ENCODE measurements at places on chromosomes 3 and 15. TPM values are rescaled to one million over a fixed set of nuclear protein-coding genes. Genes with fewer than 3 reads are reported as not detected.
A peak's percentile ranks its signal among the peaks of the same experiment; 100 is the strongest.

SLCO2A1 gene
- polyA plus RNA-seq = 11.9 TPM

SMCO1 gene
- polyA plus RNA-seq = not detected

ATP8B4 gene
- 0.08 TPM for polyA plus RNA-seq

ERICH6 gene
- polyA plus RNA-seq = not detected

SLC51B gene
- polyA plus RNA-seq = not detected

ANKRD63 gene
- not detected for polyA plus RNA-seq

- no peak overlapping the region for H3K4me3 ChIP-seq
- H3K27ac ChIP-seq = no peak overlapping the region
- DNase-seq = no peak
- H3K4me1 ChIP-seq = no peaks in the 10 kb centered on the region
- H3K27me3 ChIP-seq = peaks cover 83% of the 10 kb centered on the region
Measured at GRCh38 chr3:62378921-62379320, 5.6 kb upstream of the FEZF2 start.

DNA sequence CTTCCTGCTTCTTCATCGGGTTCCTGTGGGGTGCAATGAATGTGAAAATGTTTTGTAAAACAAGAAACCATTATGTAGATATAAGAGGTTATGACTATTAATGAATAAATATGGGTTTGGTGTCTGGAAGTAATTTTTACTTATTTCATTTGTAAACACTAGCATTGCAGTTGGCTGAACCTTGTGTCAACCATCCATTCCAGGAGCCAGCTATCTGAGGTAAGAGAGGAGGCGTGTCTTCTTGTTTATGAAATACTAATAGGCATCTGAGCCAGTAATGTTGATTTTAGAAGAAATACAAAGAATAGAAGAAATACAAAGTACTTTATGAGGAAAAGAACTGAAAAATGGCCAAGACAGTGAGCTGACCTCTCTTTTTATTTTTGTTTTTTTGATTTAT lies 187.5 kb downstream of the LPP start:
- no peaks in the 10 kb centered on the region for H3K36me3 ChIP-seq
- no peak for DNase-seq
- no peak overlapping the region for H3K4me3 ChIP-seq
- H3K4me1 ChIP-seq = peaks cover 17% of the 10 kb centered on the region

GRCh38 chr3:174620138-174620537 lies 239.0 kb upstream of the NAALADL2 start:
- H3K4me3 ChIP-seq = no peak overlapping the region
- no peaks in the 10 kb centered on the region for H3K36me3 ChIP-seq
- no peaks in the 10 kb centered on the region for H3K27me3 ChIP-seq
- peak; percentile 6 for DNase-seq
- no peaks in the 10 kb centered on the region for H3K4me1 ChIP-seq

DNA sequence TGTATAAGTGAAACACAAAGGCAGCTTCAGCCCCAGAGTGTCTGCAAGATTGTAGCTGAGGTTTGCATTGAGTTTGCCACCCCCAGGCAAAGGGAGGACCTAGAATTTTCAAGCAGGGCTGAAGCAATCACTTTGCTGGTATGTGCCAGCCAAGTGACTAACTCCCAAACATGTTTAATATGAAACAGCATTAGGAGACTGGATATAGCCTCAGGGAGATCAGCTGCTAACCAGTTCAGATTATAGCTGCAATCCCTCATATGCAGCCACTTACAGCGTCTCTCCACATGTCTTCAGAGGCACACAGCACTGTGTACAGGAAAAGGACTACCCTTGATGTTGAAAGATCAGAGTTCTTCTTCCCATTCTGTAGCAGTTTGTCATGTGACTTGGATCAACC lies 38.4 kb upstream of the PPP2R3A start:
- H3K4me3 ChIP-seq = no peak overlapping the region
- no peaks in the 10 kb centered on the region for H3K4me1 ChIP-seq
- H3K27ac ChIP-seq = no peak overlapping the region
- no peaks in the 10 kb centered on the region for H3K36me3 ChIP-seq
- peaks cover 5% of the 10 kb centered on the region for H3K27me3 ChIP-seq

- no peak for DNase-seq
- peaks cover 27% of the 10 kb centered on the region for H3K36me3 ChIP-seq
- H3K27ac ChIP-seq = no peak overlapping the region
- peaks cover 35% of the 10 kb centered on the region for H3K4me1 ChIP-seq
- H3K27me3 ChIP-seq = no peaks in the 10 kb centered on the region
- no peak overlapping the region for H3K4me3 ChIP-seq
Measured at GRCh38 chr3:128616516-128617269, 33.9 kb downstream of the RPN1 start.

DNA sequence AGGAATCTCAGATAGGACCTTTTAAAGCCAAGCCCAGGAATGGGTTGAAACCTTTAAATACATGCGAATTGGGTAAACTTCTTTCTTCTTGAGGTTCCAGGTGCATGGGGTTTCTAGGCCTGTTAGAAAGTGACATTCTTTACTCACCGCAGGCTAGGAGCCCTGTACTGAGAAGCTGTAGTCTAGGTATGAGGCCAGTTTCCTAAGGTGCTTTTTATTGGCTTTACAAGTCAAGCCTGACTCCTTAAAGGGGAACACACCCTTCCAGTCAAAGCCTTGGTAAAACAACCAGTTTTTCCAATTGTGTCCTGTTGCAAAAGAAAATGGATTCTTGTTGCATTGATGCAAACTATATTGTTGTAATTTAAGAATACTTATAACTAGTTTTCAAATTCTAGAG lies 76.1 kb upstream of the ATP11B start:
- no peaks in the 10 kb centered on the region for H3K27me3 ChIP-seq
- H3K4me1 ChIP-seq = peaks cover 5% of the 10 kb centered on the region
- no peak overlapping the region for H3K27ac ChIP-seq
- H3K36me3 ChIP-seq = no peaks in the 10 kb centered on the region
- no peak for DNase-seq

DNA sequence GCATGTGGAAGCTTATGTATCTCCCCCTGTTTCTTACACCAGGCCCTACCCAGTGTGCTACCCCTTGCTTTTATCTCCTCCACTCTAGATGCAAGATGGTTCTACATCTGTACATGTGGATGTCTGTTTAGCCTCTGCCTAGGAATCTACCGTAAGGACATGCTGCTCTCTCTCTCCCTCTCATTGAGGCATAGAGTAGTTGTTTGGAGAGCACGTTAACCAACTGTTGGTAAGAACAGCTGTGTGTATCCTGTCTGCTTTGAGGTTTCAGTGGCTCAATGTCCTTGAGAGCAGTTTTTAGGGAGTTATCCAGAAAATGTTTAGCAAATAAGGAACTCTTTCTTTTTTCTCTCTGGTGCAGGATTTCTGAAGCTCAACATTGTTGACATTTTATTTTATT lies 152.8 kb downstream of the DNAJB8 start:
- no peak for DNase-seq
- H3K4me3 ChIP-seq = no peak overlapping the region
- no peaks in the 10 kb centered on the region for H3K27me3 ChIP-seq
- no peak overlapping the region for H3K27ac ChIP-seq
- H3K4me1 ChIP-seq = no peaks in the 10 kb centered on the region

DNA sequence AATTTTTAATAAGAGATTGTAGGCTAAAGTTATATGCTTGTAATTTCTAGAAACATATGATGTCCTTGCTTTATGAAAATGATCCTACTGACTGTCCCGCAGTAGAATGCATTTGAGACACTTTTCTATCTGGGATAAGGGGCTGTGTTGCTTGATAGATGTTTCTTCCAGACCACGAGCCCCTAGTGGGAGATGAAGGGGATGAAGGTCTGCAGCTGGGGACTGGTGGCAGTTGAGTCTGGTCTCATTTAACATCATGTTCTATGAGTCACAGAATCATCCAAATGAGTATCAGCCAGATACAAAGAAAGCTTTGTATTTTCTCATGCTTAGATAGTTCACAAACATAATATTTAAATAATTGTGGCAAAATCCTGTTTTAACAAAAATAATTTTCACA lies 84.3 kb upstream of the PRTG start:
- no peak overlapping the region for H3K4me3 ChIP-seq
- H3K27me3 ChIP-seq = no peaks in the 10 kb centered on the region
- H3K36me3 ChIP-seq = peaks cover 5% of the 10 kb centered on the region

DNA sequence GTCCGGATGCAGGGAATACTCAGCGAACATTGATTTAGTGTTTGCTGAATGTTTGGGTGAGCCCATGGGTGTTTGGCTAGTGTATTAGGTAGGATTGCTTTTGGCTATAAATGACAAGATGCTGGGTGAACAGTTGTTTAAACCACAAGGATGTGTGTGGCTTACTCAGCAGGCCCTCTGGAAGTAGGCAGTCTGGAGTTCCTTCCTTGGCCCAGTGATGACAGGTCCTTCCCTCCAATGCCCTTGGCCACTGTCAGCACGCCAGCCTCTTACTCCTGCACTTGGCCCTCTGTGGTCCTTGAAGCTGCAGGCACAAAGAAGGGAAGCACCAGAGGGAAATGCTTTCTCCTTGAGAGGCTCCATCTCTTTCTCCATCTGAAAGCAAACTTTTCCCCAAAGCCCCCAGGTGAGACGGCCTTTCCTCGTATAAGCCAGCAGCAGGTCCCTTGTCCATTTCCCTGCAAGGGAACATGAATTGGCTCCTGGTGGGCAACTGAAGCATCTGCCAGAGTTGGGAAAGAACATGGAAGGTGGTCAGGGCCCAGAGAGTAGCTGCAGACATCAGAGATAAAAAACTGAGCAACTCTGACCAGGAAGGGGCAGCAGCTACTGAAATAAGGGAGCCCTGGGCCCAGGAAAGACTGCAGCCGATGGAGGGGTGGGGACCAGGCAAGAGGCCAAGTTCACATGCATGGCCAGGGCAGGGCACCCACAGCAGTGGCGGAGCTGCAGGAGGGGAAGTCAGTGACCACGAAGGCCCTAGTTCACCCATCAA lies 105.0 kb downstream of the TPRA1 start:
- H3K36me3 ChIP-seq = no peaks in the 10 kb centered on the region
- no peak for DNase-seq
- H3K27ac ChIP-seq = no peak overlapping the region
- H3K27me3 ChIP-seq = no peaks in the 10 kb centered on the region
- H3K4me1 ChIP-seq = no peaks in the 10 kb centered on the region
- H3K4me3 ChIP-seq = no peak overlapping the region

GRCh38 chr3:53690521-53690920 lies 155.7 kb downstream of the CHDH start:
- no peaks in the 10 kb centered on the region for H3K36me3 ChIP-seq
- H3K27ac ChIP-seq = no peak overlapping the region
- no peak overlapping the region for H3K4me3 ChIP-seq
- DNase-seq = no peak
- no peaks in the 10 kb centered on the region for H3K4me1 ChIP-seq
- H3K27me3 ChIP-seq = no peaks in the 10 kb centered on the region

DNA sequence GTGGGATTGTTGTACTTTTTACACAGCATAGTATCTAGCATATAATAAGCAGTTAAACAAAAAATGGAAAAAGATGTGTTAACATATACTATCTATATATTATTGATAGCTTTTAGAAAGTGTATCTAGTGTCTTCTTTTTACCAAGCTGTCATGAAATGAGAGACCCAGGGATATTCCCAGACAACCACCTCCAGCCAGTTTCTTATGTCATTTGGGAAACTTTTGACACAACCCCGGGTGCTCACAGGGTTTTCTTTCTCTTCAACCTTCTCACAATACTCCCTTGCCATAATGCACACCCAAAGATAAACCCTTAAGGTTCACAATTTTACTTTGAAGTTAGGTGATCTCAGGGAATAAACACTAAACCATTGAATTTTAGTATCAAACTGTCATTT lies 4.8 kb upstream of the PLA1A start:
- peaks cover 10% of the 10 kb centered on the region for H3K4me1 ChIP-seq
- DNase-seq = no peak
- no peak overlapping the region for H3K27ac ChIP-seq
- no peaks in the 10 kb centered on the region for H3K27me3 ChIP-seq
- no peak overlapping the region for H3K4me3 ChIP-seq

DNA sequence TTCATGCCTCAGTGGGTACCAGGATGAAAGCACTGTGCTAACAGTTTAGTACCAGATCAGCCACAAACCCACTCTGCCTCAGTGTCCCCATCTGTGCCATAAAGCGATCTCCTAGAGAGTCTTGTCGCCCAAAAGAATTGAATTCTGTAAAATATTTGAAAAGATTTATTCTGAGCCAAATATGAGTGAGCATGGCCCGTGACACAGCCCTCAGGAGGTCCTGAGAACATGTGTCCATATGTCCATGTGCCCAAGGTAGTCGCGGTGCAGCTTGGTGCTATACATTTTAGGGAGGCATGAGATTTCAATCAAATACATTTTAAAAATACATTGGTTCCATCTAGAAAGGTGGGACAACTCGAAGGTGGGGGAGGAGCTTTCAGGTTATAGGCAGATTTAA lies 15.4 kb upstream of the NOX5 start:
- no peaks in the 10 kb centered on the region for H3K36me3 ChIP-seq
- H3K4me3 ChIP-seq = no peak overlapping the region
- H3K27me3 ChIP-seq = peaks cover 6% of the 10 kb centered on the region
- H3K27ac ChIP-seq = no peak overlapping the region
- DNase-seq = no peak

DNA sequence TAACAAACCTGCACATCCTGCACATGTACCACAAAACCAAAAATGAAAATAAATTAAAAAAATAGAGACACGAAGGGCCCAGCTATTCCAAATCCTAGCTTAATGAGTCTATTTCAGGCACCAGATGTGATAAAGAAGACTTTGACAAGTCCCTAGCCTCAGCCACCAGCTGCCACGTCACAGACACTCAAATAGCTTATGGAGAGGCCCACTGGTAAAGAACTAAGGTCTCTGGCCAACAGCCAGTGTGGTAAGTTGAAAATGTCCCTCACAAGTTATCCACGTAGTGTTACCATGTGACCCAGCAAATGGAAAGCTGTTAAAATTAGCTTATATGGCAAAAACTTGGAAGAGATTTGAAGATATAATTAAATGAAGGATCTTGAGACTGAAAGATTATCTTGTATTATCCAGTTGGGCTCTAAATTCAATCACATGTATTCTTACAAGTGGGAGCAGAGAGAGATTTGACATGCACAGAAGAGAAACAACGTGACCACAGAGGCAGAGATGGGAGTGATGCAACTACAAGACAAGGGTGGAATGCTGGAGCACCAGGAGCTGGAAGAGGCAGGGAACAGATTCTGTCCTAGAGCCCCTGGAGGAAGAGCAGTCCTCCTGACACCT lies 10.9 kb downstream of the ACSBG1 start:
- no peak for DNase-seq
- no peak overlapping the region for H3K27ac ChIP-seq
- no peak overlapping the region for H3K4me3 ChIP-seq
- H3K4me1 ChIP-seq = no peaks in the 10 kb centered on the region
- H3K36me3 ChIP-seq = no peaks in the 10 kb centered on the region

- H3K4me3 ChIP-seq = no peak overlapping the region
- H3K36me3 ChIP-seq = no peaks in the 10 kb centered on the region
- H3K27me3 ChIP-seq = no peaks in the 10 kb centered on the region
- no peak for DNase-seq
Measured at GRCh38 chr3:110070161-110070916, 733.0 kb upstream of the DPPA4 start.

GRCh38 chr3:163632722-163633121 lies 1445.6 kb downstream of the SI start:
- no peaks in the 10 kb centered on the region for H3K36me3 ChIP-seq
- H3K4me3 ChIP-seq = no peak overlapping the region
- no peak overlapping the region for H3K27ac ChIP-seq
- no peaks in the 10 kb centered on the region for H3K27me3 ChIP-seq
- no peaks in the 10 kb centered on the region for H3K4me1 ChIP-seq
- no peak for DNase-seq

GRCh38 chr15:100330629-100331215 lies 11.1 kb downstream of the ADAMTS17 start:
- no peaks in the 10 kb centered on the region for H3K4me1 ChIP-seq
- DNase-seq = no peak
- H3K4me3 ChIP-seq = no peak overlapping the region

All from endothelial cell of umbilical vein (primary cell).